ENCODE measurements at places on chromosomes 7 and 10.

DNA sequence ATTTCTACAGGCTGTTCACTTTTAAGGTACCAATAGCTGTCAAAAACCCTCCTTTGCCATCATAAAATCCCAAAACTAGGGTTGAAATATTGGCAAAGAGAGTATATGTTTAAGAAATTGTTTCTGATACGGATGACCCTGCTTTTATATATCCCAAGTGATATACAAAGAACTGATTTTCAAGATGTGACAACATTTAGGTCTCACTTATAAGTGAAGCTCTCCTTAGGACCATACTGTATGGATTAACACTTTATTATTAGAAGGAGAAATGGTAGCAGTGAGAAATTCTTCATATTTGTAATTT is 11.0 kb upstream of the CRPPA start:
- DNase-seq: no peak

GRCh38 chr10:26478061-26478460 is 39.9 kb downstream of the APBB1IP start:
- DNase-seq: no peak

GRCh38 chr10:128747582-128748346 is 621.5 kb upstream of the MKI67 start:
- no peak for DNase-seq

GRCh38 chr7:132592936-132593335 is 16.7 kb upstream of the PLXNA4 start:
- no peak for DNase-seq

GRCh38 chr10:4315551-4315950 is 510.5 kb upstream of the AKR1E2 start:
- no peak for DNase-seq

GRCh38 chr10:17747883-17748550 is 4.0 kb upstream of the TMEM236 start:
- no peak for DNase-seq

Measured in esophagus squamous epithelium (tissue), 5 donors.